NCI-H2081 treated with DMSO at 0.1 percent for 48 hours (cell line): ENCODE measurements at places on chromosomes 16 and 17.

DNA sequence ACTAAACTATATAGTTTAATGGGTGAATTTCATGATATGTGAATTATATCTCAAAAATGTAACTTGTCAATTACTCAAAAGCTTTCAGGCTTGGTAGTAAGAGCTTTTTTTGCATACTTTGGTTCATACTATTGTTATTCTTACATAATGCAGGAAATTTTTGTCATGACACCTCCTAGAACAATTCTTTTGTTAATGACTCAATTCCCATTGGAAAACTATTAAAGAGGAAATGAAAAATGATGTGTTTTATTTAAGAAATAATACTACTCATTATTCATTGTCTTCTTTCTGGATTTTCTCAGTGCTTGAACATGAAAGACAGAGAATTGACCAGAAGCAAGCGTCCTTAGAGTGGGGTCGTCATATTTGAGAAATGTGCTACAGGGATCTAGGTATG, 196.4 kb upstream of the KCNJ16 start:
- DNase-seq: no peak

- DNase-seq: no peak
Observed at GRCh38 chr17:10471858-10472257, 2.5 kb upstream of the MYH4 start.

GRCh38 chr17:75751676-75752404, 13.2 kb downstream of the GALK1 start:
- no peak for DNase-seq

GRCh38 chr17:1649844-1650501, at the start of gene RILP:
Gene RILP (minus strand): TSS chr17:1649866. CDS start chr17:1649804, 62 bp downstream.
- no peak for DNase-seq

GRCh38 chr17:51050291-51051033, 70.2 kb downstream of the SPAG9 start:
- no peak for DNase-seq

GRCh38 chr16:23353440-23353839, 51.3 kb downstream of the SCNN1B start:
- no peak for DNase-seq

DNA sequence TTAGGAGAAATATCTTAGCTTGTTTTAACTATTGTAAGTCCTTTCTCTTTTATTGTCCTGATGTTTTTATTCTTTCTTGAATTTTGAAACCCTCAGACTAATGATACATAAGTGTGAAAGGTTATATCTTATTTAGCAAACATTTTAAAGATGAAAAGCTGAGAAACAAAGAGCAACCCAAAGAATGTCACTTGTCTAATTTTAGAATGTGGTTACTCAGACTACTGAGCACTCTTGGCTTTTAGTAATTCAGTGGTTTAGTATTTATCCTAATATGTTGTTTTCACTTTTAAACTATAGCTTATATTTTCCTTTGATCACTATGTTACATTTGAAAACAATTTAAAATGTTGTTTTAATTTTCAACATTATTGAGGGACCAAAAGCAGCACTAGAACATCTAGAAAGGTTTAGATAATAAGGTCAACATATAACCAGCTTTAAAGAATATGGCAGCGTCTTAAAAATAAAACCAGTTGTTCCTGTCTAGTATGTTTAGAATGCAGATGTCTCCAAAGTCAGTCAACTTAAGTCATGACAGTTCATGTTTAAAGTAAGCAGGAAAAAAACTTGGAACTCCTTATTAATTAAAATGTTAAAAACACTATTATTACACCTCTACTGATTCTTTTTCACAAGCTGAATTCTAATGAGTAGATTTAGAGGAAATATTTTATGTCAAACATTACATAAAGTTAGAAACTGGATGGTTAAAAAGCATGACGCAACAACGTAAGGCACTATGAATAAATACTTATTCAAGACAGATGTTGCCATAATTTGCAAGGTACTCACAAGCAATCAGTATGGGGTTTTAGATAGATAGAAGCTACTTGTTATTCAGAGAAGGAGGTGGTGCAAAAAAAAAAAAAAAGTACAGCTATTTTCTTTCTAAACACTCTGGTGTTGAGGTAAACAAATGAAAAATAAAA, 2.4 kb downstream of the MBTD1 start:
- DNase-seq: no peak

DNA sequence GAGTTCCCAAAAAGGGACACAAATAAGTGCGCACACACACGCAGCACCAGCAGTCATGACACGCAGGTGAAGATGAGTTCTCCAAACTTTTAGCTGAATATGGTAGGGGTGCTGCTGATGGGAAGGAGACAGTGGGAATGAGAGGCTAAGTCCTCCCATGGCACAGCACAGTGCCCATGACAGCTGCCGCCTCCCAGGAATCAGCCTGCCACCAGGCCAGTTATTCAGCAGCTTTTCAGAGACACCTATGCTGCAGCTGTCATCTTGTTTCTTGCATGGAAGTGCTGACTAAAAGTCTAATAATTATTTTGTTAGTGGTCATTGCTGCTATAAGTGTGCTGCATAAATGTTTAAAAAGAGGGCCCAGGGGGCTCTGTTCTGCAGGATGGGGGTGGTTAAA, 12.2 kb downstream of the WFIKKN2 start:
- no peak for DNase-seq

GRCh38 chr17:45675012-45675411, 109.1 kb upstream of the CRHR1 start:
- no peak for DNase-seq

DNA sequence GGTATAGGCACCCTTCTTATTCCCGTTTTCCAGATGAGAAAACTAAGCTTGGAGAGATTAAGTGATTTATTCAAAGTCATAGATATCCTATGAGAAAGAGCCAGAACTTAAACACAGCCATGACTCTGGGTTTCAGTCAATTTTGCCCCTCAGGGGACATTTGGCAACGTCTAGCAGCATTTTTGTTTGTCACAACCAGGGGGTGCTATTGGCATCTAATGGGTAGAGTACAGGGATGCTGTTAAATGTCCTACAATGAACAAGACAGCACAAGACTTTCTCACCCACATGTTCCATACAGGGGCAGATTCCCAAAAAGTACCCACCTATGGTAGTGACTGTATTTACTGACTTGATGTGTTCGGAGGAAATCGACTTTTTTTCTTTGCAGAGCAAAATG, 4.8 kb upstream of the SHISA9 start:
- DNase-seq: no peak

DNA sequence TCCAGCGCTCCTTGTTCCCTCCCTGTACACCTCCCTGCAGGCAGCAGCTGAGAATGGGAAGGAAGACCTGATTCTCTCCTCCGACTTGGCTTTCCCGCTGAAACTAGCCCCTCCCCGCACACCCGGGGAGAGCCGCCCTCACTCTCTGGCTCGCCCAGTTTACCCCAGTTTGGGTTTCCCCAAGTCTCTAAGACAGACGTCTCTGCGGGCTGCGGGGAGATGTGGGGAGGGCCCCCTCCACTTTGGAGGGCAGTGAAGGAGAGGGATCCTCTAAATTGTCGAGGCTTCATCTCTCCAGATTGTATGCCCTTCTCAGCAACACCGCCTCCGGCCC, 797 bp downstream of the GRB7 start:
- DNase-seq: no peak

DNA sequence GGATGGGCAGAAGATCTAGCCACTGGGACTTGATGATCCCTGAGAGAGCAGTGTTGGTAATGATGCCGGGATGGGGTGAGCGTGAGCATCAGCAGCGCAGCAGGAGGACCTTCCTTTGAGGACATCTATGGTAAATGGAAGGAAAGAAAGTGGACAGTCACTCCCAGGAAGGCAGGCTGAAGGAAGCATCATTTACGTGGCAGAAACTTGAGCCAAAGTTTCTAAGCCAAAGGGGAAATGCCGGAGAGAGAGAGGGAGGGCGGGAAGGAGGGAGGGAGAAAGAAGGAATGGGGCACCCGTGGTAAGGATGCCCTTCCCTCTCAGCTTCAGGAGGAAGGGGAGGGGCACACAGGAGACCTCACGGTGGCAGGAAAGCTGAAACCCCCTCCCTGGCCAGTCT, 86.3 kb upstream of the CACNG5 start:
- DNase-seq: no peak

GRCh38 chr16:62363501-62363900, 327.3 kb upstream of the CDH8 start:
- no peak for DNase-seq

DNA sequence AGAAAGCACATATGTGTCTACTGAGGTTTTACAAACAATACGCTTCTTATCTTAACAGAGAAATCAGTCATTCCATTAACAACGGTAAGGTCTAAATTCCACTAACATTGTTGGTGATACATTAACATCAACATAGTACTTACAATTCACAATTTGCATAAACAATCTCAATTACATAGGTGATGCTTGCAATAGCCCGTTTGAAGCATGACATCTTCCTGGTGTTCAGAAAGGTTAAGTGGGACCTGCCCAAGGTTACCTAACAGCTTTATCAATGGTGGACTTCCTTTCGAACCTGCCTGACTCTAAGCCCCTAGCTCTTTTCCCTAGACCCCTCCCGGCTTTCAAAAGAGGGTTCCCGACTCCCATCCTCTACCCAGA, 699 bp downstream of the FAM222B start:
- no peak for DNase-seq

GRCh38 chr17:27532269-27533263, 76.3 kb downstream of the KSR1 start:
- no peak for DNase-seq

DNA sequence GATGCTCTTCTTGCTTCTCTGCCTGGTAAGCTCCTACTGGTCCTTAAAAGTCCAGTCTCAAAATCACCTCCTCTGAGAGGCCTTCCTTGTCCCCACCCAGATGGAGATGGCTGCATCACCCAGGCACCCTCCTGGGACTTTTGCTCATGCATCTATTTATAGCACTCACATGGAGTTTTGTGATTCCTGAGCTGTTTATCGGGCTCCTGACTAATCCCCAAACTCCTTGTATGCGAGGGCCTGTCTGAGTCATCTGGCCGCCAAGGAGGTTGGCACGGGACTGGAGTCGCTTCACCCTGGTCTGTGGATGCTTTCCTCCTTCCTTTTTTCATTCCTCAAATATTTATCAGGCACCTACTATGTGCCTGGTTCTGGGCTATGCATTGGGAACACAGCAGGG, 2.3 kb upstream of the MAP2K3 start:
- no peak for DNase-seq

- DNase-seq: no peak
Observed at GRCh38 chr17:79400989-79401703, 209.7 kb downstream of the RBFOX3 start.

GRCh38 chr16:3822366-3823045, 58.0 kb downstream of the CREBBP start:
- no peak for DNase-seq

DNA sequence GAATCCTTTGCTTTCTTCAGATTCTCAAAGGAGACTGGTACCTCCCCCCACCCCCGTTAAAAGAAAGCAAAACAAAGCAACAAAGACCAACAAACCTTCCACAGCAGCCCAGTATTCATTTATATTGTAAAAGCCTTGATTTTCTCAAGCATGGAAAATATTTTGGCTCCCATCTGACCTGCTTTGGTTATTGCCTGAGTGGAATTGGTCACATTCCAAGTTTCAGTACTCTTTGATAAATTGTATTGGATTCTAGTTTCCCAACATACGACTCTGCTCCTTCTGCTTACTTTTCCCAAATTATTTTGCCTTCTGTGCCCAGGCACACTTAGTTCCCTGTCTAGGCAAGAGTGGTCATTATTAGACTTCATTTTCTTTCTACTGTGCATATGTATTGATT, 1.3 kb downstream of the ABCC11 start:
- DNase-seq: no peak

GRCh38 chr16:89956505-89957215, 8.1 kb downstream of the DEF8 start:
- no peak for DNase-seq

DNA sequence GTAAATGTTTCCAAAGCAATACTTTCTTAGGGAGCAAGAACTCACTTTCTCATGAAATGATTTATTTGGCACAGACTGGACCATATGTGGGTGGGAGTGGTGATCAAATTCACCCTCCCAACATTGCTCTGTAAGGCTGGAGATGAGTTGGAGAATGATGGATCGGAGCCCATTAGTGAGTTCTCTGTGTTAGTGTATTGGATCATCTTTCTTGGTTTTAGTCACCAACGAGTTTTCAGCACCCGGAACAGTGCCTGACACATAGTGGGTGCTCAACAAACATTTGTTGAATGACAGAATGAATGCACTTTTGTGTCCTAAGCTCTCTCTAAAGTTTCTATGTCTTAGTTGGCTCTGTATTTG, 104.5 kb upstream of the FAM20A start:
- DNase-seq: no peak

- DNase-seq: no peak
Observed at GRCh38 chr17:49836111-49837030, 11.5 kb downstream of the TAC4 start.

DNA sequence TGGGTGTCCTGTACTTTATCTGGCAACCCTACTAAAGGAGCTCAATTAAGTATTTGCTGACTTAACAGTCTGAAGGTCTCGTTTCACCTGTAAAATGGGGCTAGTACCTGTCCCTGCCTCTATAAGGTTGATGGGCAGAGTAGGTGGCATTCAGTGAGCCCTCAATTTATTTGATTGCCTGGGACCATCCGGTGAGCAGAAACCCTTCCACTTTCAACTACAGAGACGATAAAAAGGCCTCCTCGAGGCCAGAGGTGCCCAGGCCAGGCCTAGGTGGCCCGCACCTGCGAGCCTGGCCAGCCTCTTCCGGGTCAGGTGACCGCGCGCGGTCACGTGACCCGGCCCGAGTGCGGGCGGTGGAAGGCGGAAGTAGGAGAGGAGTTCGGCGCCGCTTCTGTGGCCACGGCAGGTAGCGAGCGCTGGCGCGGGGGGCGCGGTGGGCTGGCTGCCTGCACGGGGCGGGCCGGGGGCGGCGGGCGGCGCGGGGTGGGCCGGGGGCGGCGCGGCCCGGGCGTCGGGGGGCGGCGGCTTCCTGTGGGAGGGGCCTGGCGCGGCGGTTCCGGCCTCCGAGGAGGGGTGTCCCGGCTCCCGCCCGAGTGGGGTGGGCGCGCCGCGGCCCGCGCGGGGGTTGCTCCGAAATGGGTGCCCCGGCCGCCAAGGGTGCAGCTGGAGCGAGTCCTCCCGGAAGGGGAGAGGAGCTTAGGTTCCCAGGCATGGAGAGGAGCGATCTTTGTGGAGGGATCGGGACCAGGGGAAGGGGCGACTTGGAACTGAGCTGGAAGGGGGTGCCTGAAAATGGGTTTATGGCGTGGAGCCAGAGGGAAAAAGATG, at the start of gene WWP2:
TSS of gene WWP2 (plus strand) at position 350 of the 831 bp plus-strand sequence. CDS start 24,679 bp downstream, outside the sequence.
- peak; percentile 6 for DNase-seq

- no peak for DNase-seq
Observed at GRCh38 chr17:82375359-82376041, 3.9 kb downstream of the UTS2R start.

GRCh38 chr16:8571061-8571596, 19.2 kb downstream of the TMEM114 start:
- DNase-seq: no peak

DNA sequence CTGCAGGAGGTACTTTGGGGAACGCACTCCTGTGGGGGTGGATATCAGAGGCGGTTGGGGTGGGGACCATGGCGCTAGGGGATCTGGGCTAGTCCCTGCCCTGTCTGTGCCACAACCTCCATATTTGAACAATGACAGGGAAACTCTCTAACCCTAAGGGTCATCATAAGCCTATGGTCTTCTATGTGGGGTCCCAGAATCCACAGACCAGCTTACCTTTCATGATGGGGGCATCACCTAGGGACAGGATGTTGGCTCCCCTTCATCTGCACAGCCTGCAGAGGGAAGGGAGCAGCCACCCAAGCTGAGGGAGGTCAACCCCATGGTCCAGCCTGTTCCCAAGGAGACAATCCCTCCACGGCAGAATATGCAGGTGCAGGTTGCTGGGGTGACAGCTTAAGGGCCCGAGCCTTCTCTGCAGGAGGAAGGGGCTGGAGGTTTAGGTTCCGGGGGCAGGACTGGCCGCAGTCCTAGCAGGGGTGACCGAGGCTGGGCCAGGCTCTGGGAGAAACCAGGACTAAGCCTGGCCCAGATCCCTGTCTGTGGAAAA, 1.7 kb downstream of the ORAI3 start:
- no peak for DNase-seq
